Upper lobe of left lung (tissue), 6 donors: ENCODE measurements at places on chromosomes 6 and 20. TPM values are rescaled to one million over a fixed set of nuclear protein-coding genes. Genes with fewer than 3 reads are reported as not detected.

The AIG1 gene
- 26.6 TPM for total RNA-seq

The RIPPLY2 gene
- not detected for total RNA-seq

The CST4 gene
- total RNA-seq, result not detected

The OTOR gene
- total RNA-seq, result not detected

DNA sequence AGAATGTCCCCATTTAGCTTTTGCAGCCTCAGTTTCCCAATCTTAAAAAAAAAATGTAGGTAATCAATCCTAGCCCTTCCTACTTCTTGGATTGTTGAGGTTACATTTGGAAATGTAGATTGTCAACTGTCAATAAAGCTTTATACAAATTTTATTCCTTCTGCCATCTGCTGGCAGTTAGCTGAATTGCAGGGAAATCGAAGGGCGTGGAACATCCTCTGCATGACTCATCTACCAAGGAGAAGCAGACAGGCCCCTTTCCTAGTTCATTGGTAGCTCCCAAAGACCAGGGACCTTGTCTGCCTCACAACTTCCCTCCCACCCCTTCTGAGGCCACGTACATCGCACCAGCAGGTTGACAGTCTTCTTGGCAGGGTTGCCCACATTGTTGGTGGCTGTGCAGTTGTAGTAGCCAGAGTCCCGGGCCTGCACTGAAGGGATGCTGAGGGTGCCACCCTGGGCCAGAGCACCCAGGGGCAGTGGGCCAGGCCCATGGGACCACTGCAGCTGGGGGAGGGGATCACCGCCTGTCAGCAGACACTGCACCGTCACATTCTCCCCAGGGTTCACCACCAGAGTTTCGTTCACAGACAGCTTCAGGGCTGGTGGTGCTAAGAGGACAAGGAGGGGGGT, 43.6 kb downstream of the MDGA1 start:
- peaks cover under 1% of the 10 kb centered on the region for H3K4me1 ChIP-seq
- no peaks in the 10 kb centered on the region for H3K27me3 ChIP-seq
- DNase-seq, result no peak
- no peaks in the 10 kb centered on the region for H3K36me3 ChIP-seq
- H3K4me3 ChIP-seq, result no peak overlapping the region
- no peak overlapping the region for H3K27ac ChIP-seq

DNA sequence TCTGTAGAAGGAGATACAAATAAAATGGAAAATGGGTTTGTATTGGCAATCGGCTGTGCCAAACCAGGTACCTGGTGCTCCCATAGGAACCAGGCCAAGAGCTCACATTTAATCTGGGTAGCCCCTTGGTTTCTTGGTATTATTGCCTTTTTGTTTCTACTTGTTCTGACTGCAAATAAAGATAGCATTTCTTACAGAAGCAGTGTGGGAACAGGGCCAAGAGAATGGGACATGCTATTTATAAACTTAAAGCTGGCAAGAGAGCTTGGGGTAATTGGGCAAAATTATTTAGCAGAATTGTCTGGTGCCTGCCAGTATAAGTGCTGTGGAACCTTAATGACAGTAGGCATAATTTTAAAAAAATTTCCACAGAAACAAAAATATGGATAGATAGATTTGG, 113.5 kb upstream of the GLP1R start:
- H3K36me3 ChIP-seq, result no peaks in the 10 kb centered on the region
- no peak for DNase-seq
- no peaks in the 10 kb centered on the region for H3K27me3 ChIP-seq
- H3K27ac ChIP-seq, result no peak overlapping the region
- H3K4me1 ChIP-seq, result no peaks in the 10 kb centered on the region

- H3K4me3 ChIP-seq, result no peak overlapping the region
- DNase-seq, result no peak
- no peaks in the 10 kb centered on the region for H3K36me3 ChIP-seq
- H3K4me1 ChIP-seq, result no peaks in the 10 kb centered on the region
- H3K27me3 ChIP-seq, result no peaks in the 10 kb centered on the region
These were observed 72.3 kb downstream of the SLC16A10 start for GRCh38 chr6:111159633-111160032.

- H3K27me3 ChIP-seq, result no peaks in the 10 kb centered on the region
- H3K4me1 ChIP-seq, result peaks cover 12% of the 10 kb centered on the region
- no peaks in the 10 kb centered on the region for H3K36me3 ChIP-seq
These were observed 390.2 kb downstream of the UTRN start for GRCh38 chr6:144675231-144675861.

- H3K4me3 ChIP-seq, result no peak overlapping the region
- H3K4me1 ChIP-seq, result no peaks in the 10 kb centered on the region
- H3K27ac ChIP-seq, result no peak overlapping the region
- no peak for DNase-seq
These were observed 52.7 kb downstream of the UNC5CL start for GRCh38 chr6:40986364-40986763.

GRCh38 chr6:10540073-10540746, 19.1 kb downstream of the GCNT2 start:
- no peaks in the 10 kb centered on the region for H3K4me1 ChIP-seq
- H3K36me3 ChIP-seq, result no peaks in the 10 kb centered on the region
- DNase-seq, result no peak
- no peak overlapping the region for H3K27ac ChIP-seq
- H3K4me3 ChIP-seq, result no peak overlapping the region
- no peaks in the 10 kb centered on the region for H3K27me3 ChIP-seq
